Stimulated activated CD8-positive, alpha-beta memory T cell treated with anti-CD3 and anti-CD28 coated beads, Interleukin-7, amount 100 ng/mL, for 1 hour (primary cell): ENCODE measurements at places on chromosomes 7 and 10.

GRCh38 chr10:91931526-91932190 is 8.1 kb downstream of the BTAF1 start:
- no peak for DNase-seq

DNA sequence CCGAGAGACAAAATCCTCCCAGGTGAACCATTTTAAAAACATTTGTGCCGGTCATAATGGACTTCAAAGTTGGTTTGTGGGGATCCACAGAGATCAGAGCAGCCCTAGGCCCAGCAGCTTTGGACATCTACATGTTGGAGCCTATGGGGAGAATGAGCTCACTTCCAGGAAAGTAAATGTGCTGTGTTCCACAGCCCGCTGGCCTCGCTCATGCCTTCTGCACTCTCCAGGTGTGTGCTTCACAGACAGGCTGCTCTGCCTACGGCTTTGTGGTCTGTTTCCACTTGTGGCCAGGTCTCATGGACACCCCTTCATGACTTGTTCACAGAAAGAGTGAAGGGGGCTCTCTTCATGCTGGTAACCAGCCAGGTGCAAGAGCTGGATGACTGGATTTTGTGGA is 141.6 kb downstream of the ADARB2 start:
- no peak for DNase-seq

DNA sequence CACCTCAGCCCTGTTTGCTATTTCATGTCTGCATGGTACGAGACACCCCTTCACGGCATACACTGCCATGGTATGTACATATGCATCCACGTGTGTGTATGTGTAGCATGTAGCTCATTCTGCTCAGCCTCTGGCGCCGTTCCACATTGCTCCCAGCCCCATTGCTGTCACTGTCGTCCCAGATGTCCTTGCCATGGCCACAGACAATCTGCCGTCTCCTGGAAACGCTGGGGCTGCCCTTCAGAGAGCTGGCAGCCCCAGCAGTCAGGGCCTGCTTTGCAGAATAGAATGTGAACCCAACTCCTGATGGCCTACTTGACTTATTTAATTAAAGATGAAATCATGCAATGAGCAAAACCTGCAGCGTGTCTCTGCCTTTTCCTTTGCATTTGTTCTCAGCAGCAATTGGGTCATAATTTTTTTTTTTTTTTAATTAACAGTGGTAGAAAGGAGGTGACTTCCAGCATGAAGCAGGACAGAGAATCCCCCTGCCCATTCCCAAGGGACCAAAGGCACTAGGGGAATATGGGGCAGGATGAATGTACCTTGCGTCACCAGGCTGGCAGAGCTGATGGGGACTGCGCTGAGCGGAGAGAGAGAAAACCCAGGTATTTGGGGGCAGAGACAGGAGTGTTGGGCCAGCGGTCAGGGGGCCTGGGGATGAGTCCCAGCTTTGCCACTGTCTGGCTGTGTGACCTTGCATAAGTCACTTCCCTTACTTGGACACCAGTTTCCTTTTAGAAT is 49.2 kb downstream of the CHST3 start:
- no peak for DNase-seq

DNA sequence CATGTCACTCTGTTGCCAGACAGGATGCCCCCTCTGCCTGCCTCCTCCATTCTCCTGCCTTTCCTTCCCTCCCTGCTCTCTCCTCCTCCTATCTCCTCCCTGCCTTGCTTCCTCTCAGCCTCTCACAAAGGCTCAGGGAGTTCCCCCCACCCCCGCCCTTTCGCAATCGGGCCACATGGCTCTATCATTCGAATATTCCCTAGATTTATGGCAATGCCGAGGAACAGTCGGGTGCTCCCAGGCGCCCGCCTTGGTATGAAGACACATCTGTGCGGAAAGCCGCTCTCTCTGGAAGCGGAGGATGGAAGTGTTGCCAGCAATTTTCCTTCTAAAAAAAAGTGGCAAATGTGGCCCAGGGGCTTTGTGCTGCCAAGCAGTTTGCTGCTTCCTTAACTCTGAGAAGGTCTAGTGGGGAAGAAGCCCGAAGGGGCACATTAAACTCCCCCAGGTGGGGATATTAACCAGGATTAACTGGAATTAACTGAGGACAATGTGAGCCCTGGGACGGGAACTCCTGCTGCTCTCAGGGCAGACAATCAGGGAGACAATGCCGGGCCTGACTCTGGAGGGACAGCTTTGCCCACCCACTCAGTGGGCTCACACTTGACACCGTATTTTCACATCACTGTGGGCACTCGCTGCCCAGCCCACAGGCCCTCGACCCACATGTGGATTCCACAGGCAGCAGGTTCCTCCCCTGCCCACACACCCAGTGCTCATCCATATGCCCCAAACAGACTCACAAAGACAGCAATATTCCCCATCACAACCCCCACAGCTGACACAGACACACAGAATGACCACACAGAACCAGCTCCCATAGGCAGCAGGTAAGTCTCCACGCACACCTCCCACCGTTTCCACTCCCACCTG is 88.4 kb upstream of the SMNDC1 start:
- DNase-seq: no peak

DNA sequence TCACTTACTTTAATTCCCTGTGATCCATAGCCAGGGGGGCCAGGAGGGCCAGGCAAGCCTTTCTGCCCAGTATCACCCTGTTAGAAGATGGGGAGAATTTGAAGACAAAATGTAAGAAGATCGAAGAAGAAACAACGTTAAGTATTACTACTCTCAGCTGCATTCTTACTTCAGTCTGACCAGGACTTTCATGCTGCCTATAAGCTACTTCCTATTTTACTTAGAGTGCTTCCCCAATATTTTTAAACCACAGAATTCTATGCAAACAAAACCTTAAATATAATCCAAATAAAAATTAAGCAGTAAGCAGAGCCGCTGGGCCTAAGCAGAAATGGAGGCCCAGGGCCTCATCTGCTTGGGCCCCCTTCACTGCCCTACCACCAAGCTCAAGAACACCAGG is 117.8 kb downstream of the COL28A1 start:
- DNase-seq: no peak

- no peak for DNase-seq
These were observed 461.0 kb downstream of the IPMK start for GRCh38 chr10:57806675-57807074.

DNA sequence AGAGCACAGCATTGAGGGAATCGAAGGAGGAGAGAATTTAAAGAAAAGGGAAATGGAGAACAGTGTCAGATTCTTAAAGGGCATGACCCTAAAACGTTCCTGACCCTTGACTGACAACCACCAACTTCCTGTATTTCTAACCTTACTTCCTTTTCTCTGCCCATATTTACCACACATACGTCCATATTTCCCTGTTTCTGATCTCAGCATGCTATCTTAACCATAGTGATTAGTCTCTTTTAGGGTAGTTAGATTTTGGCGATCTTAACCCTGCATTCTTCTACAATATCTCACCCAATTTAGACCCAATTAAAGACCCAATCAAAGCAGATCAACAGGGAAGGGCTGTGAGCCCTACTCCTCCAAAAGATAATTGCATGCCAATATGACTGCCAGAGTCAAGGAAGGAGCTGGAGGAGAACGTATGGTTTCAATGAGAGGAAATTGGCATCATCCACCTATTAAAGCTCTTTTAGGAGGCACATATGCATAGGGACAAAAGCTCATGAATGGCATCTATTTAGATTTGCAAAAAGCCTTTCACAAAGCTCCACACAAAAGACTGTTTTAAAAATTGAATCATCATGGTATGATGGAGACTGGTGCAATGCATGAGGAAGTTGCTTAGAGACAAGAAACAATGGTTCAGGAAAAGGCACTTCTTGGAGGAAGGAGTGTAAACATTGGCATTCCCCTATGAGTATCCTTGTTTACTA is 49.0 kb upstream of the ARHGAP12 start:
- DNase-seq: no peak

GRCh38 chr10:23421397-23421796 is 17.5 kb upstream of the OTUD1 start:
- no peak for DNase-seq

DNA sequence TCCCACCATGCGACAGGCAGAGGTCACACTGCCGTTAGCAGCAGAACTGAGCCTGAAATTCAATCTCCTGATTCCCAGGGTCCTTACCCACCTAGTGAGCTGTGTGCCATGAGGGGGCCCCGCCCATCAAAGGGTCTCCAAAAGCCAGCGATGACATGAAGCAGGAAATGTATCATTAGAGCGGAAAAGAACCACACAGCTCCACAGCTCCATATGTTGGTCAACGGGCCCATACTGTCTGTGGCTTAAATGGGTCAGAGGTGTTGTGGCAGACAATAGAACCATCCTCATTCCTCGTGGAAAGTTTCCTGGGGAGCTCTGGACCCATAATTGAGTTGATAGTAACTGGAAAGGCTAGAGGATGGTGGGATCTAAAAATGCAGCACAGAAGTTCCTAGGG is 68.1 kb upstream of the PODXL start:
- no peak for DNase-seq

GRCh38 chr7:140003913-140004382 is 58.8 kb downstream of the PARP12 start:
- DNase-seq: peak; percentile 1

DNA sequence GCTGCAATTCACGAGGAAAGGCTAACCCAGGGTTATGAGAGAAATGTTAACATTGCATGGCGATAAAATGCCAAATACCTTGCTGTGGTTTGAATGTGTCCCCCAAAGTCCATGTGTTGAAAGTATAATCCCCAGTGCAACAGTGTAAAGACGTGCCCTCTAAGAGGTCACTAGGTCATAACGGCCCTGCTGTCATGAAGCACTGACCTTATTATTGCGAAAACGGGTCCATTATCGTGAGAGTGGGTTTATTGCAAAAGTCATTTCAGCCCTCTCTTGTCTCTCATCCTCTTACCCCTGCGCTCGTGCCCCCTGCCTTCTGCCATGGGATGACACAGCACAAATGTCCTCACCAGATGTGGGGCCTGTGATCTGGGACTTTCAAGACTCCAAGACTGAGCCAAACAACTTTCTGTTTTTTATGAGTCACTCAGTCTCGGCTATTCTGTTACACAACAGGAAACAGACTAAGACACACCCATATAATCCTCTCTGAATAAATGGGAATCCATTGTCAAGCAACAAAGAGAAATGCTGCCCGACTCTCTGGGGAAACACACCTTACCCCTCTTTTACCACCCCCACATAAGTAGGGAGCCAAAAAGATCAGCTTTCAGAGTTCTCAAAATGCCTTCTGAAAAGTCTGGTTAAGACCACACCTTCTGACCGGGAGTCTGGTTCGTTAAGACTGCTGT is 73.1 kb upstream of the UCN3 start:
- DNase-seq: no peak

- DNase-seq: no peak
These were observed 351.9 kb upstream of the NPVF start for GRCh38 chr7:25580141-25580540.

DNA sequence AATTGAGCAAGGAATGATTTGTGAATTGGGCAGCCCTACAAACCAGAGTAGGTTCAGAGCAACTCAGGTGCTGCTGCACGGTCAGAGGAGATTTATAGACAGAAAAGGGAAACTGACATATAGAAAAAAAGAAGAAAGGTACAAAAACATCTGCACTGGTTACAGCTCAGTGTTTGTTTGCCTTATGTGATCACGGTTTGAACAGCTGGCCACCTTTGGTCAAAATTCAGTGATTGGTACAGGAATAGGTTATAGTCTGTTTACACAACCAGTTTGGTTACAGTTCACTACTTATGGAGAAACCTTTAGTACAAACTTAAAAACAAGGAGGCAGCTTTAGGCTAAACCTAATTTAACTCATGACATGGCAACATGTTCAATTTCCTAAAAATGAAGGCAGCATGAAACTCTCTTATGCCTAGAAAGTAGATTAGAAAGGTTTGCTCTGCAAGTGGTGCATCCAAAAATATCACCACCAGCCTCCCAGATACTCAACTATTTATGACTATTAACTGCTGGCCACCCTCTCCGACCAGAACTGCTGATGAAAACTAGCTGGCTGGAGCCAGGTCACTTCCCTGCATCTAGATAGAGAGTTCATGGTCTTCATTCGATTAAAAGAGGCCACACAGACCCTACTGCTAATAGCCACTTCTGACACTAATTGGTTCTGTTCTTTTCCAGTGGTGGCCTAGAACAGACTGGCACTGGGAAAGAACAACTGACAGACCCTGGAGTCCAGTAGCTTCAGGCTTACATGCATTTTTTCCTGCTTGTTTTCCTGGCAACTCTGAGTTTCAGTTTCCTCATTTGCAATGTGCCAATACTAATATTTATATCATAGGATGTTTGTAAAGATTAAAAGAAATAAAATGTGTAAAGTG is 548.0 kb downstream of the CCSER2 start:
- DNase-seq: no peak

- DNase-seq: no peak
These were observed 7.1 kb downstream of the NUDT1 start for GRCh38 chr7:2248984-2249694.

GRCh38 chr10:76306856-76307255 is 875.4 kb downstream of the LRMDA start:
- DNase-seq: no peak
